Left lung (tissue), 14 donors: ENCODE measurements at places on chromosomes 16 and 17. TPM values are rescaled to one million over a fixed set of nuclear protein-coding genes. Genes with fewer than 3 reads are reported as not detected.
A peak's percentile ranks its signal among the peaks of the same experiment; 100 is the strongest.

DNA sequence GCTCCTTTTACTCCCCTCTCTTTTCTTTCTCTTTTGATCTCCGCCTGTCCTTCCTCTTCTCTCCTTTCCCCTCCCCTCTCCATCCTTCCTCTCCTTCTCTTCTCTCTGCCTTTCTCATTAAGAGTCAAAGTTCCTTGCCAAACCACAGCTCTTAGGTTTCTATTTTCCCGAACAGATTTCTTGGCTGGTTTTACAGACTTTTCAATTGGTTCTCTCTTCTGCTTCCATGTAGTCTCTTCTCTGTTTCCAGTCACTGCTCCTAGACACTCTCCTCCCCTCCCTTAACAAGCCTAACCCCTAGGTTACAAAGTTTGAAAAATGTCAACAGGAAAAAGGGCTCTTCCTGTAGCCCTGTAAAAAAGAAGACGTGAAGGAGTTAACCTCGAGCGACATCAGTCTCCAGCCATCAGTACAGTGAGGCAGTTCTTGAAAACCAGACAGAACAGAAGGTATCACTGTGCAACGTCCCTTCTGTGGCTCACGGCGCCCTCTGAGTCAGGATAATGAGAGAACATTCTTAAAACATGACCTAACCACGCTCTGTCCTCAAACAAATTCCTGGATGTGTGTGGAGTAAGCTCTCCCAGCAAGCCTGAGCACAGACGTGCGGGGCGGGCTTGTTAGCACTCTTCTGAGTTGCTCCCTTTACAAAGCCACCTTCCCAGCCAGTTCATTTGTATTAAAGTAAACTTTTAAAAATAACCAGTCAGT lies 11.6 kb upstream of the MARCHF10 start:
- H3K4me1 ChIP-seq: peaks cover 7% of the 10 kb centered on the region
- no peaks in the 10 kb centered on the region for H3K27me3 ChIP-seq
- peak; percentile 80 for DNase-seq
- H3K36me3 ChIP-seq: no peaks in the 10 kb centered on the region
- H3K4me3 ChIP-seq: no peak overlapping the region

- H3K27me3 ChIP-seq: no peaks in the 10 kb centered on the region
- peak; percentile 51 for DNase-seq
- H3K27ac ChIP-seq: no peak overlapping the region
- H3K4me3 ChIP-seq: no peak overlapping the region
These were observed 45.0 kb downstream of the PLD6 start for GRCh38 chr17:17161121-17161520.

DNA sequence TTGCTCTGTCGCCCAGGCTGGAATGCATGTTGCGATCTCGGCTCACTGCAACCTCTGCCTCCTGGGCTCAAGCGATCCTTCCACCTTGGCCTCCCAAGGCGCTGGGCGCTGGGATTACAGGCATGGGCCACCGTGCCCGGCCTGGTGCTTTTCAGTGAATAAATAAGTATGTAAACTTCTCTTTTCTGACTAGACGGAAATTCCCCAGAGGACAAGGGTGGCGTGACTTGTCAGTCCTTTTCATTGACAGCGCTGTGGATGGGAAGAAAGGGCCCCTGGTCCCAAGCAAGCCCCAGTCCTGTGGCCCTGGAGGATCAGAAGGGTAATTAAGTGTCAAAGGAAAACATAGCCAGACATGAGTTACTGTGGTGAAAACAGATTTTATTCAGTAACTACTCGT lies 9.6 kb upstream of the SPN start:
- no peak overlapping the region for H3K4me3 ChIP-seq
- no peaks in the 10 kb centered on the region for H3K36me3 ChIP-seq
- DNase-seq: no peak
- H3K4me1 ChIP-seq: peaks cover 39% of the 10 kb centered on the region

DNA sequence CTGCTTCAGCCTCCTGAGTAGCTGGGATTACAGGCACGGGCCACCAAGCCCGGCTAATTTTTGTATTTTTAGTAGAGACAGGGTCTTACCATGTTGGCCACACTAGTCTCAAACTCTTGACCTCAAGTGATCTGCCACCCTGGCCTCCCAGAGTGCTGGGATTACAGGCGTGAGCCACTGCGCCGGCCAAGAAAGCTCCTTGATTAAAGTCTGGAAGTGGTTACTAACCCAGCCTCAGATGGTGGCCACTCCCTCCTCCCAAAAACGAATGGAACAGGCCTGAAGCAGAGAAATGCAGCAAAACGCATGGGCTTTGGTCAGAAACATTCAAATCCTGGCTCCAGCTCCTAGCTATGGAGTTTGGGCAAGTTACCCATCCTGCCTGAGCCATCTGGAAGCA lies 11.3 kb downstream of the FKBP10 start:
- H3K4me3 ChIP-seq: no peak overlapping the region
- no peak overlapping the region for H3K27ac ChIP-seq

GRCh38 chr17:48568499-48569239 lies 9.5 kb downstream of the HOXB4 start:
- H3K27ac ChIP-seq: peak overlapping the region; percentile 3
- H3K27me3 ChIP-seq: peaks cover 100% of the 10 kb centered on the region
- H3K4me1 ChIP-seq: peaks cover 3% of the 10 kb centered on the region
- H3K4me3 ChIP-seq: no peak overlapping the region
- DNase-seq: no peak

- no peak for DNase-seq
- no peaks in the 10 kb centered on the region for H3K4me1 ChIP-seq
- no peak overlapping the region for H3K4me3 ChIP-seq
These were observed 120.0 kb upstream of the TBX2 start for GRCh38 chr17:61279476-61280145.

GRCh38 chr16:85234310-85235204 lies 122.3 kb upstream of the CIBAR2 start:
- H3K27me3 ChIP-seq: no peaks in the 10 kb centered on the region
- peaks cover 9% of the 10 kb centered on the region for H3K4me1 ChIP-seq
- DNase-seq: peak; percentile 95
- no peaks in the 10 kb centered on the region for H3K36me3 ChIP-seq
- H3K4me3 ChIP-seq: no peak overlapping the region

DNA sequence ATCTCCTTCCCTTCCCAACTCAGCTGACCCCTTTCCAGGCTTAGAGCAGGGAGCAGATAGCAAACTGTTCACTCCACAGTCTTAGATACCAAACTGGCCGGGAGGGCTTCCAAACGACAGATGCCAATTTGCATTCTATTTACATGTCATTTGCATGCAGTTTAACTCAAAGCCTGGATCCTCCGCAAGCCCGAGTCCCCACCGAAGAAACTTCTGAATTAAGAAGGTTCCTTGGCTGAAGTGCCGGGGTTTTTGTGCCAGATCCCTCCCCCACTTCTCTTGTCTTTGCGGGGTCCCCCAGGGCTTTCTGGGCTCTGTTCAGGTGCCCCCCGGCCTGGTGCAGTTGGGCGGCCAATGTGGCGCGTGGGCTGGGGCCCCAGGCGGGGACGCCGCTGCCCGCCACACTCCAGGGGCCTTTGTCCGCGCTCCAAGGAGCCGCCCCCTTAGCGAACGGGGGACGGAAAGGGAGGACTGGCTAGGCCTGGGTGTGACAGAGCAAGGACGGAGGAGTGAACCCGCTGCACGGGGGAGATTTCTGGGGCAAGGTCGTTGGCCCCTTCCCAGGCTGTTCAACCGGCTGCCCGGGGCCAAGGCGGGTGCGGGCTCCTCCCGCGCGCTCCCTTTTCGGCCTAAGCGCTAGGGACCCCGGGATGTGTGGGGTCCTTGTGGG lies 1.2 kb downstream of the GPRC5B start:
- peak overlapping the region; percentile 48 for H3K4me3 ChIP-seq
- peaks cover 14% of the 10 kb centered on the region for H3K27me3 ChIP-seq
- DNase-seq: no peak
- no peak overlapping the region for H3K27ac ChIP-seq

DNA sequence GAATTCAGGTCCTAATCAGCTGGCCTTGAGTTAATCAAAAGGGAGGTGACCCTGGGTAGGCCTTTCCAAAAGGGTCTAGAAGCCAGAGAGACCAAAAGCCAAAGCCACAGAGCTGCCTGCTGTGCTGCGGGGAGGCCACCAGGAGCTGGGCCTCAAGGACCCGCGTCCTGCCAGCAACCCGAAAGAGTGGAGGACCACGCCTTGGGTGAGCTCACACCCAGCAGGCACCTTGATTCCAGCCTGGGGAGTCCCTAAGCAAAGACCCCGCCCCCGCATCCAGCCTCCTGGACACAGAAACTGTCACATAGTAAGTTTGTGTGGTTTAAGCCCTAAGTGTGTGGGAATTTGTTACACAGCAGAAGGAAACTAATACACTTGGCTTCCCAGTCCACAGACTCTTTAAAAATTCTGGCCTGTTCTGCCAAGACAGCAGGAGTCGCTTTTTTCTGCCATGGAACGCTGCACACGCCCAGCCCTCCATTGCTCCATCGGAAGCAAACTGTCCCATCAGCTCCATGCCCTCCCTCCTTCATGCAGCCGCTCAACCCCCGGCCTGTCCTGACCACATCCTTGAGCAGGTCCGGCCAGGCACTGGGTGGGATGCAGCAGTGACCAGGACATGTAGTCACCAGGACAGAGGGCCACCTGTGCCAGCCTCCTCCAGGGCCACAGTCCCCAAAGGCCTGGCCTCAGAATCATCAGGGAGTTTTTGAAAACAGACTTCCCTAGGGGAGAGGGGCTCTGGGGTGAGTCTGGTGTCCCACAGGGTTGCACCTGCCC lies 20.9 kb upstream of the RASD1 start:
- H3K27ac ChIP-seq: no peak overlapping the region
- no peaks in the 10 kb centered on the region for H3K4me1 ChIP-seq
- no peak for DNase-seq
- no peaks in the 10 kb centered on the region for H3K27me3 ChIP-seq
- H3K36me3 ChIP-seq: no peaks in the 10 kb centered on the region

- peaks cover 6% of the 10 kb centered on the region for H3K36me3 ChIP-seq
- no peak overlapping the region for H3K4me3 ChIP-seq
- no peaks in the 10 kb centered on the region for H3K27me3 ChIP-seq
- no peak overlapping the region for H3K27ac ChIP-seq
These were observed 68.6 kb downstream of the EMP2 start for GRCh38 chr16:10511829-10512228.

DNA sequence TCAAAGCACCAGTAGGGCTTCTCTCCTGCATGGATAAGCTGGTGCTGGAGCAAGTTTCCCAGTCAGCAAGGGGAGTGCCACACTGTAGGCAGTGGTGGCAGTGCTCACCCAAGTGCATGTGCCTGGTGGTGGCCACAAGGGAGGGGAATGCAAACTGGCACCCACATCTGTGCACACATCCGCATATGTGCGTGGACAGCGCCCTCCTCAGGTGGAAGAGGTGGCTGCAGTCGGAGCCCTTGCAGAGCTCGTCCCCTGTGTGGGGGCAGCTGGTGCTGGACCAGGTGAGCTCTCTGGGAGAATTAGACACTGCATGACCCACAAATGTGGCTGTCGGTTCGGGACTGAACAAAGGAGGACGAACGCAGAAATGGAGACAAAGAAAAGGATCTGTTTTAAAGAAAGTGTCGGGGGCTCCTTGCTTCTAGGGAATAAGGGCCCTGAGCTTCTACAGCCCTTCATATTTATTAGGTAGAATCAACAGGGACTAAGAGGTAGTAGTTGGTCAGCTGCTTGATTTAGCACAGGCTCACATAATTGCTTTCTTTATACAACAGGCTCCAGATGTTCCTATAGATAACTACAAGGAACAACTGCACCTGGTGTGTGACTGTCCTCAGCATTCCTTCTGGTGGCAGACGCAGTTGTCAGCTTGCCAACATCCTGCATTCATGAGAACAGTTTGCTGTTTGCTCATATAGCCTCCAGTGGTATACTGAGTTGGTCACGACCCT lies 5.3 kb upstream of the ZNF689 start:
- peaks cover 3% of the 10 kb centered on the region for H3K4me1 ChIP-seq
- no peak overlapping the region for H3K4me3 ChIP-seq
- no peaks in the 10 kb centered on the region for H3K27me3 ChIP-seq
- H3K36me3 ChIP-seq: no peaks in the 10 kb centered on the region
- no peak overlapping the region for H3K27ac ChIP-seq

- no peak for DNase-seq
- H3K27ac ChIP-seq: no peak overlapping the region
These were observed 25.8 kb downstream of the SRCIN1 start for GRCh38 chr17:38579934-38580333.

DNA sequence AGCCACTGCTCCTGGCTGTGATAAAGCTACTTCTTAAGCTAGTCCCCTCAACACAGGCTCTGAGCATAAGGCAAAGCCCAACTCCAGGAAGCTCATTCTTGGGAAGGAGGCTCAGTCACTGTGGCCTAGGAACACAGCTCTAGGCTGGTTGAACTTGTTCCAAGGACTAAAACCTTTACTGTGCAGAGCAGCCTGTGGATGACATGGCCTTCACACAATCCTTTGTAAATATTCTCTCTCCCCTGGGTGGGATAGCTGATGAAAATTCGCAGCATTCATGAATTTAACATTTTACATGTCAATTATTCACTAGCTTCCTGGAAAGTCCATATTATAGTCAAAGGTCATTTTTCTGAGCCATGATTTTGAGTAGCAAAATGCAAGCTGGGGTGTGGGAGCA lies 28.9 kb downstream of the BEAN1 start:
- no peak overlapping the region for H3K4me3 ChIP-seq
- H3K4me1 ChIP-seq: no peaks in the 10 kb centered on the region
- H3K27me3 ChIP-seq: peaks cover 23% of the 10 kb centered on the region
- no peaks in the 10 kb centered on the region for H3K36me3 ChIP-seq
- H3K27ac ChIP-seq: no peak overlapping the region

DNA sequence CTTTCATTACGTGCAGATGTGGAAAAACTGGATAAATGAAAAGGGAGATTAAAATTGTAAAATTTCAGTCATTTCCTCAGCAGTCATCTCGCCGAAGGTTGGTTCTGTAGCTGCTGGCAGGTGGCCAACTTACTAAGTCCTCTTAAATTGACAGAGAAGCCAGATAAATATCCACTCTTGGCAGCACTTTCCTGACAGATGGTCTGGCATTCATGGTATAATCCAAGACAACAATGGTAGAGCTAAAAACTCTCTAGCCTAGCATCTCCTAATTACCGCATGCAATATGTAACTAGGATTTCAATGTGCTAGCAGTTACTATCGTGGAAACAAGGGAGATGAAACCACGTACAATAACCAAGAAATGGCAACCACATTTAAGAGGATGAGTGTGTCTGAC lies 306.3 kb downstream of the CNTNAP4 start:
- H3K27me3 ChIP-seq: no peaks in the 10 kb centered on the region
- H3K27ac ChIP-seq: no peak overlapping the region
- H3K4me1 ChIP-seq: no peaks in the 10 kb centered on the region

LAT gene
- 5.1 TPM for polyA plus RNA-seq

ABAT gene
- polyA plus RNA-seq: 34.8 TPM

ORC6 gene
- 22.7 TPM for polyA plus RNA-seq

SOX15 gene
- polyA plus RNA-seq: 1.9 TPM

TP53TG3C gene
- polyA plus RNA-seq: not detected

KRT33B gene
- not detected for polyA plus RNA-seq

WNT9B gene
- 0.32 TPM for polyA plus RNA-seq

ITGAD gene
- polyA plus RNA-seq: 0.06 TPM

ZFP90 gene
- 47.6 TPM for polyA plus RNA-seq
